ENCODE measurements at places on chromosomes 4 and X. TPM values are rescaled to one million over a fixed set of nuclear protein-coding genes. Genes with fewer than 3 reads are reported as not detected.
A peak's percentile ranks its signal among the peaks of the same experiment; 100 is the strongest.

DMRTC1 gene
- not detected for total RNA-seq

DNA sequence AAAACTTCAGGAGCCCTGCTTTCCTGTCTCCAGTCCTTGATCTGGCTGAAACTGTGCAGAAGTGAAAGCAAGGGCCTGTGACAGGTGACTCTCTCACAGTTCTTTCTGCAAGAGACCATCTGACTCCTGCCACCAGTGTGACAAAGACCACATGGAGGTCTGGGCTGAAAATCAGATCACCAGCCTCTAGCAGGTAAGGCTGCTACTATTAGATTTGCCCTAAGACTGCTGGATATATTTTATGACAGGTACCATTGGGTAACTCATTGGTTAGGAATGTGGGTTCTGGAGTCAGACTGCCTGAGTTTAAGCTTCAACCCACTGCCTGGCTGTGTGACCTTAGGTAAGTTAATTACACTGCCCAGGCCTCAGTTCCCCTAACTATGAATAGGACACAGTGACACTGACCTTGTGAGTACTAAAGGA lies 163.3 kb upstream of the SLC7A11 start:
- no peak for DNase-seq

- DNase-seq, result no peak
Measured at GRCh38 chrX:131595120-131595519, 51.2 kb downstream of the OR13H1 start.

DNA sequence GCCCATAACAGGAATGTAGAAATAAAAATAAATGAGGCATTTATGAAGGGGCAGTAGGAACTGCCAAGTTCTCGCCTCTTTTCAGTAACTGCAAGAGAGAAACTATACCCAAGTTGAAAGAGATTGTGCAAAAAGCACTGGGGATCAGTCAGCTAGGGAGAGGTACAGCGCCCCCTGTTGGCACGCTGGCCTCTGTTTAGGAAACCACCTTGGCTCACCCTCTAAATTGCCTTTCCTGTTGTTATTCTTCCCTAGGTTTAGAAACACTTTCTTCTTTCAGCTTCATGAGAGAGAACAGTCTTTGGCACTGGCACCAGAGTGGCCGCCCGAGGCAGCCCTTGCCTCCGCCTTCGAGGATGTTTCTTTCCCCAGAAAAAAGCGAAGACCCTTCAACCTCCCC lies 348.5 kb downstream of the MID1IP1 start:
- DNase-seq, result no peak

DNA sequence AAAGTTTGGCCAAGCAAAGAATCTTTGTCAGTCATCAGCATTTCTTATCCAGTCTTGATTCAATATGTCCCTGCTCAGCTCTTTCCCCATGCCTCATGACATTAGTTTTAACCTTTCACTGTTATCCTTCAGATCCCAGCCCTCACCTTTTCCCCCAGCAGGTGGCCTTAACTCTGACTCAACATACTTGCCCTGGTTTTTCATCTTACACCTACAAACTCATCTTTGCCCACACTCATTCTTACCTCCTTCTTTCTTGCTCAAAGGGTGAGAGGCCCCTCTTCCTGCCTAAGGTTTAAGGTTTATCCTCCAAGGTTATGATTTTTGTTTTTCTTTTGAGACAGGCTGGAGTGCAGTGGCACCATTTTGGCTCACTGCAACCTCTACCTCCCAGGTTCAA lies 10.6 kb upstream of the ANXA5 start:
- DNase-seq, result no peak

MSX1 gene
- 2.9 TPM for total RNA-seq

- no peak for DNase-seq
Measured at GRCh38 chrX:142296421-142296820, 91.3 kb upstream of the MAGEC2 start.

GRCh38 chr4:98260047-98260578 lies 1.1 kb upstream of the RAP1GDS1 start:
- peak; percentile 92 for DNase-seq

- DNase-seq, result peak; percentile 27
Measured at GRCh38 chr4:175560604-175561003, 251.5 kb downstream of the GPM6A start.

GRCh38 chr4:54571293-54572151 lies 86.2 kb upstream of the KIT start:
- no peak for DNase-seq

GPR173 gene
- 2.2 TPM for total RNA-seq

BEX5 gene
- not detected for total RNA-seq

- no peak for DNase-seq
Measured at GRCh38 chr4:119536572-119537528, 91.8 kb downstream of the PDE5A start.

GRCh38 chr4:28317221-28317620 lies 1456.6 kb downstream of the STIM2 start:
- no peak for DNase-seq

GBA3 gene
- not detected for total RNA-seq

- peak; percentile 66 for DNase-seq
Measured at GRCh38 chr4:54423066-54423465, 194.0 kb downstream of the PDGFRA start.

DNA sequence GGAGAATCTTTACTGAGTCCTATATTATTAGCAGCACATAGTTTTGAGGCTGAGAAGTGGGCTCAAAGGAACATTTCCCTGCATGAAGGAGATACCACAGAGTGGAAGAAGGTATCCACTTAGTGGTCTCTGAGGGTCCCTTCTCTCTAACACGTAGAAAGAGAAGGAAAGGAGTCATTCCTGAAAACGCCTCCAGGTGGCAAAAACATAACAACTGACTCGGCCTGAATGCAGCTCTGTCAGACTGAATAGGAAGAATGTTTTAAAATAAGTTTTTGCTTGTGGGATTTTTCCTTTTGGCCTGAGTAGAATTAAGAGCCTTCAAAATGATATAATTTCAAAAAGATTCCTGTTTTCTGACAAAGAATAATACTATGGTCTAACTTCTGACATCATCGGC lies 23.3 kb downstream of the RPGR start:
- no peak for DNase-seq

NSG1 gene
- not detected for total RNA-seq

CPLX1 gene
- total RNA-seq, result not detected

IL9R gene
- total RNA-seq, result not detected

DNA sequence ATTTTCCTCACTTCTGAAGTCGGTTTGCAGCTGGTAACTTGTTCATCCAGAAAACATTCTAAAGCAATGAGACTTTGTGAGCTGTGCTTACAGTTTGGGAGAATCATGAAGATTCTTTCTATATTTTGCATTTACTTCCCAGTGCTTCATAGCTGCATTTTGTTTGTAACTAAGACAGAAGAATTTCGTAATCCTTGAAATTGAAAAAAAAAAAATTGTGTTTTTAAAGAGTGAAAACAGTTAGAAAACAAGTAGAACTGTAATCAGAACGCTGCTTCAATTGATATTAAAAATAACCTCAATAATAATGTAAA lies 392.4 kb downstream of the UNC5C start:
- no peak for DNase-seq

UCP1 gene
- not detected for total RNA-seq

- no peak for DNase-seq
Measured at GRCh38 chr4:145203410-145203809, 23.0 kb upstream of the OTUD4 start.

UGT2B10 gene
- total RNA-seq, result not detected

DNA sequence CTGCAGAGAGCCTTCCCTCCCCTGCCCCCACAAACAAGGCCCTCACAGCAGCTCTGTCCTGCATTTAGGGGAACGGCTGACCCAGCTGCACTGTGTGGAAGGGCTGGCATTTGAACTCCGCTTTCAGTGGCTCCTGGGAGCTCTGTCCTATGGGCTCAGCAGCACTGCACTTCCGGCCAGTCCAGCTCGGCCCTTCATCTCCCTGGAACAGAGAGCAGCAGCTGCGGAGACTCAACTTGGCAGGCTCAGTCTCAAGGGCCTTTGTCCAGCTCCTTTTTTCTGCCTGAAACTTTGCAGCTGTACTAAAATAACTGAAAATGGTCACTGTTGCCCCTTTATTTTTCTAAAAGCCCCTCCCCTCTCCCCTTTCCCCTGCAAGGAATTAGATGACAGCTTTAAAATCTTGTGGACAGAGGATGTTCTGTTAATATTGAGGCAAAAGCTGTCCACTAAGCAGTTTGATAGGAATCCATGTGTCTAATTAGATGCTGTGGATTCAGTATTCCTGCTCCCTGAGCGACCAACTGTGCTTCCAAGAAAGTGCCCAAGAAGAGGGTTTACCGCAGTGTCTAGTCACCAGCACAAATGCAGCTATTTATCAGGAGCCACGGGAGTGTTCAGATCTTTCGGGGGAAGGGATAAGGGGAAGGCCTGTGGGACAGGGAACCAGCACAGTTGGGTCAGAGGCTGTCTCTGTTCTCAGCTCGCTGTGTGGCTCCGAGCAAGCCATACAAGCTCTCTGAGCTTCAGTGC lies 133.1 kb downstream of the AFAP1 start:
- DNase-seq, result peak; percentile 59

GRCh38 chr4:54645830-54646229 lies 11.9 kb upstream of the KIT start:
- no peak for DNase-seq

- DNase-seq, result no peak
Measured at GRCh38 chr4:54050214-54050904, 14.0 kb downstream of the CHIC2 start.

ZNF157 gene
- under 0.01 TPM for total RNA-seq

DNA sequence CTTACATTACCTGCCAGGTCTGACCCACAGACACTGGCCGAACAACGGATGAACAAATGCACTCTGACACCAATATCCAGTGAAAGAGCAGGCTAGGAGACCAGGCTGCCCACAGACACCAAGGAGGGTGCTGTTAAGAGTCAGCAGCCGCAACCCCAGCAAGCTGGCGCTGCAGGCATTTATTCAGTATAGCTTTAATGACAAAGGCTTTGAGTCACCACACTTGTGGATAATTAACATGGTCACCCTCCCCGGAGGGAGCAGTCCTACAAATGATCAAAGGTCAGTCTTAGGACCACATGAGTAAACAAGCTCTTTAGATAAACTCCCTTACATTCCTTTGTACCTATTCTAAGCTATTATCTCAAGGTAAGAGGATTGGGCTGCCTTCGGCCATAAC lies 368.5 kb upstream of the GRID2 start:
- no peak for DNase-seq

- DNase-seq, result peak; percentile 100
Measured at GRCh38 chr4:3657902-3658529, 108.2 kb upstream of the ADRA2C start.
